NCI-H146 (cell line): ENCODE measurements at places on chromosomes 5 and 9.

DNA sequence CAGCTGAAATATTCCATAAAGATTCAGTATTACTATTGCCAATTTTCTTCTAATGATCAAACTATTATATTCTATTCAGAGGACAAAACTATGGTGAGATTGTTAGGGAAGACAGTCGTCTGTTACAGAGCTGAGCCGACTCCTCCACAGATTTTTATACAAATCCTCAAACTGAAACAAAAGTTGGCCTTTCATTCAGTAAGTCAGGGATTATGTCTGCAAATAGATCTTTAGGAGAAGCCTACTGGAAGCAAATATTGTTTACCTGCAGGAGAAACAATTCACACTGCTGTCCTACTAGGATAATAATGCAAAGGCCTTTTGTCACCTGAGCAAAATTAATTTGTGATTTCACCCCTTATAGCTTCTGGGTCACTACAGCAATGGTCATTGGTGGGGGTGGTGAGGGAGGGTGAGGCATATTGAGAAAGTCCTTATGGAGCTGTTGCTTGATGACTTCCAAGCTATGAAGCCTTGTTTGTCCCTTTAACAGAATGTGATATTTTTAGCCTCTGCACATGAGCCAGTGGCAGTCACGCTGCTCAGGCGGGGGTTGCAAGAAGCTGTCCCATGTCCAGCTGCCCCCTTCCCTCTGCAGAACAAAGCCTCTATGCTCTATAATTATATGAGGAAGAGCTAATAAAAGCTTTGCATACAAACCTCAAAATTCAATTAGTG, 200.5 kb upstream of the KLF9 start:
- no peak for DNase-seq

GRCh38 chr5:3077684-3078083, 326.2 kb upstream of the IRX2 start:
- no peak for DNase-seq

DNA sequence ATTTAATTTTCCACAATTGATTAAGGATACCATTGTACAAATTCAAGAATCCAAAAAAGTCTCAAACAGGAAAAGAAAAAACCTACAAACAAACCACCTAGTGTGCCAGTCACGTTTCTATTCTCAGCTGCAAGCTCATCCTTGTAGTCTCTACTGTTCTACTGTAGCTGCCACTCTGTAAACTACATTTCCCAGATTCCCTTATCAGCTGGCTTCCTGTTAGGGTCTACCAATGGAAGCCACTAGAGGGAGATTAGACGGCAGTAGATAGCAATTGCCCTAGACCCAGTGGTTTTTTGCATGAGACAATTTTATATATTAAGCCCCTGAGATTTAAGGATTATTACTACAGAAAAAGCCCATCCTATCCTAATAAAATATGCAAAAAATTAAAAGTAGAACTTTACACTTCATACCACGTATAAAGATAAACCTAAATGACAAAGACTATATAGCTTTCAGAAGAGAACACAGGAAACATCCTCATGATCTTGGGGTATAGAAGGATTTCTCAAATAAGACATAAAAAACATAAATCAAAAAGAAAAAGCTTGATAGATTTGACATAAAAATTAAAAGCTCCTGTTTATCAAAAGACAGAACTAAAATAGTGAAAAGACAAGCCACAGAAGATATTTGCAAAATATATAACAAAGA, 37.4 kb downstream of the P4HA2 start:
- DNase-seq, result peak; percentile 50

GRCh38 chr5:174724484-174725260, at the start of gene MSX2:
Gene MSX2 (plus strand): TSS chr5:174724582. CDS start chr5:174724660, 78 bp downstream.
- DNase-seq, result no peak

DNA sequence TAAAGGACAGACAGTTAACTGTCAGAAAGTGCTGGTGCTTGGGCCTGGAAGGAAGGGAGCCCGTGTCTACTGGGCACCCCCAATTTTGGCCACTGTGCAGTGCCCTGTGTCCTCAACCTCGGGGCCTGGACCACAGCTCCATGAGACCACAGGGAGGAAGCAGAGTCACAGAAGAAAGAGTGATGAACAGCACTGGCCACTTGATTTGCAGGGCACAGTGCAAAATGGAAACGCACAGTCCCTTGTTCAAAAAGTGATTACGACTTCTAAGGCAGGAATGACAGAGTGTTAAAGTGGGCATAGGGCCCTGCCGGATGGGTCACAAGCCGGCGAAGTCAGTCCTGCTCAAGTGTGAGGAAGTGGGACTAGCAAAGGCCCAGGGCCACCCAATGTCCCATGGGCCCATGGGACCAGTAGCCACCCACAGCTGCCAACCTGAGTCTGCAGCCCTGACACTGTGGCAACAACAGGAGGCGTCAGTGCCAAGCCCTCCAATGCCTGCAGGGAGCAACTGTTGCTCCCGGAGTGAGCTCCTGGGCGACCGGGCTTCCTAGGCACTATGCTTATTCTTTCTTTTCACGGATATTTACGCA, 85.4 kb downstream of the ADAMTS2 start:
- no peak for DNase-seq

DNA sequence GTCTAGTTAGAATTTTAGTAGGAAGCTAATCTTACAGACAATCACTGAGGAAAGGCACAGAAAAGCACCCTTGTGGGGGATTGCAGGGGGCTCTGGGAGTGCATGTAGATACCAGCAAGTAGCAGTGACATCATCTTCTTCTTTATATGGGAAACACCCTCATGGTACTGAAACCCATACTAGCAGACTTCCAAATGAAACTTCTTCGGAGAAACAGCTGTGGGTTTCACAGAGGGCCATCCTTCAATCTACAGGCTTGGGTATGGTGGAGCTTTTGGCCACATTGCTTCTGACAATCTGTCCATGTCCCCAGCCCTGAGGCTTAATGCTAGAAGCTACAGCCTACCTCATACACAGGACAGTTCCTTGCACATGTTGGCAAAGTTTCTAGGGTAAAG, 165.2 kb upstream of the NFIB start:
- DNase-seq, result no peak

DNA sequence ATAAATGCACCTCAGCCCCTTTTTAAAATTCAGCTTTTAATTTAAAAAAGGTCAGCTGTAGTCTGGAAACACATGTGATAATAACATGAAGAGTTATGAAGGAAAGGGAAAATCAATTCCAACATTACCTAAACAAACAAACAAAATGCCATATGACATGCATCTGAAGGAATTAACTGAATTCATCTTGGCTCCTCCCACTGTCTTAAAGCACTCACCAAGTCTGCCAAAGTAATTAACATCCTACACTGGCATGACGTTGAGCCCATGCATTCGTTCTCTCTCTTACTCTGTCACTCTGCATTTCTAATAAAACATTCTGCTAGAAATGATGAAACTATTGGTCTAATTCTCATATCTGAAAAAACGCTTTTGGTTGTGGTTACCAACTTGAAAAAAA, 37.7 kb downstream of the TSSK1B start:
- DNase-seq, result no peak

DNA sequence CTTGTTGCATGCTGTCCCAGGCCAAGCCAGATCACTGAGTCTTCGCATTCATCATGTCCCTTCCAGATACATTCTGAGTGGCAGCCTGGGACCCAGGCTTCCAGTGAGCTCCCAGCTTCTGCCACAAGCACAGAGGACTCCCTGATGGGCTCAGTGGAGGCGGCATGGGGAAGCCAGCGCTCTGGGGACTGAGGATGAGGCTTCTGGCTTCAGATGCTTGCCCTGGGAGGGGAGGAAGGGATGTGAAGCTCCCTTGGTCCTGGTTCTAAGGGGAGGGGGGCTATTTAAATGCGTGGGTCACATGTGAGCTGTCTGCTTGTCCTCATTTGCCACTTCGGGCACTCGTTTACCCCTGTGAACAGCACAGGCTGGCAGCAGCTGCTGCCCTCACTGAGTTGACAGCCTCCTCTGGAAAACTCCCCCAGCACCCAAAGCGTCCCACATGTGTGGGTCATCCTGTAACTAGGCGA, 174.0 kb downstream of the NR3C1 start:
- no peak for DNase-seq
